ENCODE measurements at places on chromosomes 6 and 20. TPM values are rescaled to one million over a fixed set of nuclear protein-coding genes. Genes with fewer than 3 reads are reported as not detected.

The FGD2 gene
- under 0.01 TPM for total RNA-seq

The CCN6 gene
- total RNA-seq: 6.8 TPM

The C6orf141 gene
- total RNA-seq: not detected

The VSX1 gene
- total RNA-seq: not detected

The ARHGAP40 gene
- total RNA-seq: not detected

The HLA-G gene
- not detected for total RNA-seq

The DDX43 gene
- 5.0 TPM for total RNA-seq

The PRND gene
- not detected for total RNA-seq

The LY86 gene
- total RNA-seq: not detected

GRCh38 chr20:40635971-40636370, 53.1 kb downstream of the MAFB start:
- DNase-seq: no peak

DNA sequence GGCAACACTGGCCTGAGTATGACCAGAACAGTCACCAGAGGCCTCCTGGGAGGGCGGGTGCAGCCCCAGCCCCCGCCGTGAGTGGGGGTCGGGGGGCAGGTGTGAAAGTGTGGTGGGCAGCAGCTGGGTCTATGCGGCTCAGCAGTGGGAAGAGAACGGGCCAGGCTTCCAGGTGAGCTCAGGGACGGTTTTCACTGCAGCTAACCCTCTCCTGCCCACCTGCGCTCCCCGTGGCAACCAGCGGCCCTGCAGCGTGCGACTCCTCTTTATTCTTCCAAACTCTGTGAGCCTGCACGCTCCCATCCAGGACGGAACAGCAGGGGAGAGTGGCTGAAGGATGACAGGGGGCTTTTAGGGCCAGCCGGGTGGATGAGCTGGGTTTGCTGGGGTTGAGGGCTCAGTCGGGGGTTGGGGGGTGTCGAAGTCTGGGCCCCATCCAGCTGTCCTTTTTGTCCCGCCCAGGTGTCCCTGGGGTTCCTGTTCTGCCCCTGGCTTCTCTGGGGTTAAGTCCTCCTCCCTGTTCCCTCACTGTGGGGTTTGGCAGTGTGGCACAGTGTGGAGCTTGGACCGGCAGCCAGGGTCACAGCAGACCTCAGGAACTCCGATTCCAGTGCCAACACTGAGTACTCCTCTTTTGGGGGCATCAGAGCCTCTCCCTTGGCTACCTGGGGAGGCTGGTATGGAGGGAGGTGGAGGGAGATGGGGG, 859 bp upstream of the BIRC7 start:
- peak; percentile 85 for DNase-seq

- DNase-seq: no peak
These were observed 25.6 kb upstream of the HLA-DQB1 start for GRCh38 chr6:32692019-32692418.

DNA sequence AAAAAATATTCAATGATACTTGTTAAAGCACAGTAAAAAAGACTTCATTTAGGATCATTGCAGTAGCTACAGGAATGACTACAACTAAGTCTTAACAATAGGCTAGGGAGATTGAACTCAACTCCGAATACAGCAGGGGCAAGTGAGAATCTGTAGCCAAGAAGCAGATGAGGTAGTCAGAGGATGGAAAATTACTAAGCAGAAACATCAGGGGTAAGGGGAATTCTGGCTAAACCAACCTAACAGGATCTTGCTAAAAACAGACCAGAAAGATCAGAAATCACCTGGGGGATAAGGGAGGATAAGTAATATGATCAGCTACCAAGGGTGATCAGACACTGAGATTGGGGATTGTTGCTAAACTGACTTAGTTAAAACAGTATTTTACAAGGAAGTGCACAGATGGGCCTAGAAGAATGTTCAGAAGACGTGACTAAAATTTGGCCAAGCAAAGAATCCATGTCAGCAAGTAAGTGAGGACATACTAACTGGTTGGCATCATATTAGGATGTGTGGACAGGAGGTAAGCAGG, 217.5 kb downstream of the TENT5A start:
- DNase-seq: no peak

GRCh38 chr6:146420255-146420654, 123.4 kb upstream of the RAB32 start:
- DNase-seq: no peak

DNA sequence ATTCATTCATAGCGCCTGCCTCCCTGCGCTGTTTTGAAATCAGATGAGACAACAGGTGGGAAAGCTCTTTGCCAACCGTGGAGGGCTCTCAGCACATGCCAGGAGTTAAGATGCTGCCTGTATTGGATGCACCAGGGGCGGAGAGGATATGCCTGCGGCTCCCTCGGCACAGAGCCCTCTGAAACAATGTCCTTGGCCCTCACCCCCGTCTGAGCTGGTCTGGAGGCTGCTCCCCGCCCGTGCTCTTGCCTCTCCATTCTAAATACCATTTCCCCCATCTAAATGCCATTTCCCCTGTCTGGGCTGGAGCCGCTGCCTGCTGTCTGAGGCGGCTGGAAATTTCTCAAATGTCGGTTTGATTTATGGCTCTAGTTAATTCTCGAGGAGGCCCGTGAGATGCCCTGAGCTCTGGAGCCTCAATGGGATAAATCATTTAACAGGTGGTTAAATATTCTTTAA, 50.8 kb upstream of the MLN start:
- peak; percentile 63 for DNase-seq

DNA sequence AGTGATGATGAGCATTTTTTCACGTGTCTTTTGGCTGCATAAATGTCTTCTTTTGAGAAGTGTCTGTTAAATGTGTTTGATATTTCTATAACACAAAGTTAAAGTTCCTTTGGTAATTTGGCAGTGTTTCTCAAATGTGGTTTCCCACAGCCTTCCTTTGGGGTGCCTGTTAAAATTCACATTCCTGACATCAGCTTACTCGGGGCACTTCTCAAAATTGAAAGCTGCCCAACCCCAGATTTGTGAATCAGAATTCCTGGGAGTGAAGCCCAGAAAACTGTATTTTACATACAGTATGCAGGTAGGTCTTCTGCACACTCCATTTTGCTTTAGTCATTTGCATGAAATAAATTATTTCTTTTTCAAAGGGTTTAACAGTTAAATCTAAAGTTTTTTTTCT, 207.9 kb downstream of the GMPR start:
- DNase-seq: no peak

DNA sequence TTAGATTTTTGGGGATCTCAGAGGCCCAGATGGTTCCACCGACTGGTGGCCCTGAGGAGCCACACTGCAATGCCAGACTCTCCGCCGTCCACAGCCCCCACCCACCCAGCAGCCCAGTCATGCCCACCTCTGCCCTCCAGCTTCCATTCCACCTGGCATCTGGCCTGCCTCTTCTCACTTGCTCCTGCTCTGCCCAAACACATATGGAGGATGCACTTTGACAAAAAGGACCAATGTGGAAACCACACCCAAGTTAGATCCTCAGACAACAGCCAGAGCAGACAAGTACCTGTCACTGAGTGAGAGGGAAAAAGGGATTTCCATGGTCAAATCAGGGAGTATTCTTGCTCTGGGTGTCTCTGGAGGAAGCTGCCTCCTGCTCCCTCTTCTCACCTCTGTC, 120.6 kb upstream of the NXT1 start:
- no peak for DNase-seq

GRCh38 chr6:36095497-36096391, 34.6 kb upstream of the MAPK13 start:
- no peak for DNase-seq

DNA sequence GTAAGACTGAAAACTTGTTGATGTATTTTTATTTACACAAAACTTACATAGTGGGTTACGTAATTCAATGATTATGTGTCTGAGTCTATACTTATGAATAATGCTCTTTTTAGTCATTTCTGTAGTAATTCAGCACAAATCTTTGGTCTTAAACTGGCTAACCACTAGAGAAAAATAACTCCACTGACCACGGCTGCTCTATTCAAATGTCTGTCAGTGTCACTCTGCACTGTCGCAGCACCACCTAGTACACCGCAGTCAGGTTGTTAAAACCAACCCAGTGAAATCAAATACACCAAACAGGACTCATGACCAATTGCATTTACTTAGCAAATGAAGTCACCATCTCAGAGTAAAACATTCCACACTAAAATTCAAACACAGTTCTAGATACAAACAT, 93.5 kb upstream of the CCDC28A start:
- no peak for DNase-seq

DNA sequence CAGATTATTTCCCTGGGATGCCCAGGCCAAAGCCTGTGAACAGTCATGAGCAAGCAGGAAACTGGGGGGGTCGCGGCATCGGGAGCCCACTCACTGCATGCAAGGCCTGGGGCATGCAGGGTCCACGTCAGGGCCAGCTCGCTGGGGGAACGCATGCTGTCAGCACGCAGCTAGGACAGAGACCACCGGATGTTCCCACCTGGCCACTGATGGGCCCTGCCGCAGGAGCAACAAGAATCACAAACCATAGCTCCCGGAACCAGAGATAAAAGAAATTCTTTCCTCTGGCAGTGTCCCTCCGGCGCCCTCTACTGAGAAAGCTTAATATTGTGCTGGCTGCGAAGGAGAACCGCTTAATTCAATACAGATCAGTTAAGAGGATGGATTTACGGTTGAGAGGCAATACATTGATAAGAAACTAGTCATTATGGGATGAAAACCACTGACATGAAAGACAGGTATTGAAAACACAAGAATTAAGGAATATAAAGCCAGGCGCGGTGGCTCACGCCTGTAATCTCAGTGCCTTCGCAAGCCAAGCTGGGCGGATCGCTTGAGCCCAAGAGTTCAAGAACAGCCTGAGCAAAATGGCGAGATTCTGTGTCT, 32.6 kb downstream of the C6orf15 start:
- peak; percentile 84 for DNase-seq

- no peak for DNase-seq
These were observed 64.9 kb upstream of the BTBD3 start for GRCh38 chr20:11852811-11853210.

DNA sequence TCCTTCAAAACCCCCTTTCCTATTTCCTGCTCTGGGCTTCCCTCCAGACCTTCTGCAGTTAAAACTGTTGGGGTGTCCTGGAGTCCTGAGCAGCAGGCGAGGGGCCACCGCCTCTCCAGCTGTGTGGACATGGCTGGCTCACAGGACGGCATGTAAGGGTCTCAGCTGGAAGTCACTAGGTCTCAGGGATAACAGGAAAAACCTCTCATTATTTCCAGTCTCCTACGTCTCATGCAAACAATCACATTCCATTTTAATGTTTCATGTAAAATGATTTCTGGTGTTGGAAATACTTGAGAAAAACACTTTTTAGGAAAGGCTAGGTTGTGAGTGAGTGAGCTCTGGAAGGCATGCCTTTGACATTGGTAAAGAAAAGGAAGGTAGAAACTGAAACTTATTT, 158.7 kb downstream of the SCML4 start:
- no peak for DNase-seq

DNA sequence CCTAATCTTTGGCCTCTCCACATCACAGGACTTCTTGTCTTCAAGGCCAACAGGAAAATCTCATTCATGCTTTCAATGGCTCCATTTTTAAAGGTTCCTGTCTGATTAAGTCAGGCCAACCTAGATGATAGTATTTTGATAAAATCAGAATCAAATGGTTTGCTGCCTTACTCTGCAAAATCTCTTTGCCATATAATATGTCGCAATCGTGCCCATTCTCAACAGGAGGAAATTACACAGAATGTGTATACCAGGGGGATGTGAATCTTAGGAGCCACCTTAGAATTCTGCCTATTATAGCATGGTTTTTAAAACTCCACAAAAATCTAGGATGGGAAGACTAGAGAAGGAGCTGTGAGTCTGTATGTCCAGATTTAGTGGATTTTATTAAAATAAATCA, 612.9 kb upstream of the MAN1A1 start:
- no peak for DNase-seq

DNA sequence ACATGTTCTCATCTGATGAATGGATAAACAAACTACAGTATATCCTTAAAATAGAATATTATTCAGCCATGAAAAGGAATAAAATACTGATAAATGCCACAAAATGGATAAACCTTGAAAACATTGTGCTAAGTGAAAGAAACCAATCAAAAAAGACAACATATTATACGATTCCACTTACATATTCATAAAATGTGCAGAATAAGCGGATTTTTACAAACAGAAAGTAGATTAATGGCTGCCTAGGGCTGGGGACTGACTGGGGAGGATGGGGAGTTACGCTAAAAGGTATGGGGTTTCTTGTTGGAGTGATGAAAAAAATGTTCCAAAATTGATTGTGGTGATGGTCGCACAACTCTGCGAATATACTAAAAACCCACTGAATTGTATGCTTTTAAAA, 29.4 kb downstream of the KIZ start:
- DNase-seq: no peak

DNA sequence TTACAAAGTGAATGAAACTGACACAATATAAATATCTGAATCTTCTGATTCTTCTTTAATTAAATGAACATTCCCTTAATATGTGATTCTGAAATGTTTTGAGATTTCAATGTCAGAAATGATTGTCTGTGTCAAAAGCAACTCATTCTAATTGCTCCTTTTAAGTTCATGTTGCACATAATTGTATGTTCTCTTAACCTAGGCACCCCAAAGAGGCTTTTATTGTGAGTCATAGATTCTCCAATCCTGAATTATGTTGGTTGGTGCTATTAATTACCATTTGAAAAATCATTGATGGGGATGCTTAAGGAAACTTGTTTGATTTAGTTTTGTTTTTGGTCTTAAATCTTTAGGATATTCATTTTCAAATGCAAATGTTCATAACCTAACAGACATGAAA, 829.7 kb upstream of the CITED2 start:
- no peak for DNase-seq

GRCh38 chr6:112683926-112684325, 336.8 kb downstream of the RFPL4B start:
- peak; percentile 44 for DNase-seq

GRCh38 chr6:16694781-16695578, 66.3 kb downstream of the ATXN1 start:
- DNase-seq: no peak

DNA sequence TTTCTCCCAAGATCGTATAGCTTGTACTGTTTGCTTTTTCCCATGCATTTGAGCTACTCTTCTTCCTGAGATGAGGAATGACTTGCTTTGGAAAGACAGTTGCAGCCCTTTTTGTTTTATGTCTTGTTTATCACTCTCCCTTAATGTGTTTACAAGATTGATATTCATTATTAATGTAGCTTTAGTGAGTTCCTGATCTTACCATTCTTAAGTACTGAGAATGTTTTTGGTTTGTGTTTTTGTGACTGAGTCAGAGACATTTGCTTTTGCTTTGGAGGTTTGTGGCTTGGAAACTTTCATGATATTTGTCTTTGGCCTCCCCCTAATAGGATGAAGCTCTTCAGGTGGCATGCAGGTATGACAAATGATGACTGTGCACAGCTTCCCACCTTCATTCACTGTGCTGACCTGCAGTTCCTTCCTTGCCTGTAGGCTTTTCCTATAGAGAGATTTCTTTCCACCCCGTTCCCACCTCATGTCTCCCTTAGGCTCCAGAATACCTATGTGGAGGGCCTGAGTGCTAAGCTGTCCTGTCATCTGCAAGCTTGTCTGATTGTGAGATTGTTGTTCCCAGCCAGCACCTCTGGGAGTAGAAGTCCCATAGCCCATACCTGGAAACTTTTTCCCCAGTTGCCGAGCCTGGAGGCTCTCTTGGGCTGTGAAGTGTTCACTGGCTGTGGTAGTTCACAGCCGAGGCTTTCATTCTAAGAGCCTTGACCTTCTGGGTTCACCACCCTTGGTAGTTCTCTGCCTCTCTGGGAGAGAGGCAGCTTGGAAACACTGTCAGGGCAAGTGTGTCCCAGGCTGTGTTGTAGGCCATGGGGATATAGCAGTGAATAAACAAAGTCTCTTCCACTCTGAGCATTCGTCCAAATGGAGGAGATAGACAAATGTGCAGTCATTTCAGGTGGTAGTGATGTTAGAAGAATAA, 27.1 kb downstream of the CDS2 start:
- DNase-seq: no peak

- no peak for DNase-seq
These were observed 21.5 kb downstream of the ACSS1 start for GRCh38 chr20:25036331-25036936.

All from osteoblast (primary cell).